Left hindlimb (tissue), 1 donor: ENCODE measurements at places on chromosomes 2 and 18.

- DNase-seq, result no peak
Observed at GRCh38 chr18:50611529-50611941, 51.6 kb downstream of the MAPK4 start.

- no peak for DNase-seq
Observed at GRCh38 chr2:1371082-1371481, 42.2 kb upstream of the TPO start.

- DNase-seq, result no peak
Observed at GRCh38 chr18:1311376-1311775, 406.7 kb downstream of the ADCYAP1 start.

DNA sequence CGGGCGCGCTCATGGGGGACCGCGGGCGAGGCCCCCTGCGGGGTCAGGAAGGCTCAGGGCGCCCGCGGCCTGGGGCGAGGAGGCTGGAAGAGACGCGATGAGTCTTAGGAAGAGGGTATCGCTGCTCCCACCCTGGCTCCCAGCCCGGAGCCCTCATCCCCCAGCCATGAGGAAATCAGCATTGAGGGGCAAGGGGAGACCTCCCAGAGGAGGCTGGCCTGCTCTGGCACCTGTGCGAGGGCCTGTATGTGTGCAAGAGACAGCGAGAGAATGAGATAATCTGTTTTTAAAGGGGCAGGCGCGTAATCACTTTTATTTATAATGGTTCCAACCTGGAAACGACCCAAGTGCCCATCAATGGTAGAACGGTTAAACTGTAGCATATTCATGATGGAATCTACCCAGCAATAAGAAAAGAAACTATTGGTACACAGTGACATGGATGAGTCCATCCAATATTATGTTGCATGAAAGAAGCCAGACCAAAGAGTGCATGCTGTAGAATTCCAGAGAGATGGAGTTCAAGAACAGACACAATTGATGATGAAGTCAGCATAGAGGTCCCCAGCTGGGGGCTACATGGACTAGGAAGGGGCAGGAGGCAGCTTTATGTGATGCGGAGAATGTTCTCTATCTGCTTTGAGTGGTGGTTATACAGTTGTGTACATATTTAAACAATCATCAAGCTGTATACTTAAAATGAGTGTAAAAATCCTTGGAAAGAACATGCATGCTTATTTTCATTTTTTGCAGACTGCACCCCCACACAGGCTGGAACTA is 14.4 kb downstream of the FBXO41 start:
- no peak for DNase-seq

DNA sequence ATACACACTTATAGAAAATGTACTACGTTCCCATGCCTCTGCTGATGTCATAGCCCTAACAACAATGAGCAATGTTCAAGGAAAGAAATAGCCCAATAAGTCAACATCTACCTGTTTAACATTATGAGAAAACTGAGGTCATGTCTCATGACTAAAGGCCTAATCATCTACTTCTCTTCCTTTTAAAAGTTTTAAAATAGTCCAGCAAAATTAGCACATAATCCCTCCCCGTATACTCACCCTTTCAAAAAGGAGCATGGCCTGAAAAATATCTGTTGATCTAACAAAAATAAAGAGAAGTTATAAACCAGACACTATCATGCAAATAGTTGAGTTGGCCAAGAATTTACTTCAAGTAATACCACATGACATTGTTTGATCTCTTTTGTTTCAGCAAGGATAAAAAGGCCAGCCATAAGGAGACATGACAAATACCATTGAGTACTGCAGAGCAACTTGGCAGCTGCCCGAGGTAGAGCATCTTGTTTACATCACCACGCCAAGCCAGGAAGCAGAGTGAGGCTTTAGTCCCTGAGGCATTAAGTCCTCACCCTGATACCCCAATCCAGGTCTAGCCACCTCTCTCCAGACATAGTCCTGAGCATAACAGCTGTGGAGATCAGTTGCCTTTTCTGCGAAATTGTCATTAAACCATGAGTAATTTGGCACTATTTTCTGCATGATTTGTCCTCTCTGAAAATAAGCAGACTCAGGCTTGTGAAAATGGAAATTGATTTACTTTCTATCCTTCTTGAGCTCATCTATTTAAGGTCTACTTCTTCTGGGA is 137.4 kb upstream of the ETAA1 start:
- DNase-seq, result peak; percentile 36

- DNase-seq, result no peak
Observed at GRCh38 chr2:85838641-85839040, 50.1 kb downstream of the ST3GAL5 start.

DNA sequence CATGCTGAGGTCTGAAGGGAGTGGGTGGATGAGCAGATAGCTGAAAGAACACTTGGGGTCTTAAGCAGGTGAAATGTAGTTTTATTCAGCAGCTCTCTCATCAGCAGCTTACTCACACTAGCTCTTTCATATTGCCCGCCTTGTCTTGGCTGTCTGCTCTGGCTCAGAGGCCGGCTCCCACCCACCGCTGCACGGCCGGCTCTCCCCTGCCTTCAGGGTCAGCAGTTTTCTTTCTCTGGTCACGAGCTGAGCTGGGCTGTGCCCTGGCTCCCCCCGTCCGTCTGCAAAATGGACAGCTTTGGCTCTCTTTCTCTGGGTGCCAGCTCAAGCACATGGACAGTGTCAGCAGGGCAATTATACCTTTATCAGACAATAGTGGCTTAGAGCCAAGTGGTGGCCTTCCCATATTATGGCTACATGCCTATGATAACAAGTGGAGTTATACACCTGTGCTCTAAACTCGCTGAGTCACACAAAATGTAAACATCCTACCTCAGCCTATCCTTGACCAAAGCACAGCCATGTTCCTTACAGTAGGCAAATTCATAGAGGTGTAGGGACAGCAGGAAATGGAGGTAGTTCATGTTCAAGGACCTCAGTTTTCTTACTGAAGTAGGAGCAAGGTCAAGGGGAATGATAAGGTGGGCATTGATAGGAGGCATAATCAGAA is 224.8 kb downstream of the SOCS6 start:
- DNase-seq, result no peak

GRCh38 chr2:237869343-237870102 is 10.1 kb downstream of the RAMP1 start:
- DNase-seq, result no peak

- DNase-seq, result no peak
Observed at GRCh38 chr2:71790226-71791060, 337.1 kb downstream of the DYSF start.

DNA sequence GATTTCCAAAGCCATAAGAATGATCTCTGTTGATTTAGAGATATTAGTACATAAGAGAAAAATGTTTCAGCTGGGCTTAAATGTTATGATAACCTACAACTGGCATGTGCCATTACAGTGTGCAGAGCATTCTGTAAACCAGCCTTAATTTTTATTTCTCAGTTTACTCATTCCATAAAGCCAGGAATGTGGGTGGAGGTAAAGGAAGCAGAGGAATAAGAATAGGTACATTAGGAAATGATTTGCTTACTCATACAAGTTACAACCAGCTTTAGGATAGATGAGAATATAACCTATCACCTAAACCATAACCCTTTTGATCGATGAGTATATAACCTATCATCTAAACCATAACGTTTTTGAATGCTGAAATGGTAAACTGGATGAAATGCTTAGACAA is 1394.7 kb upstream of the ACVR2A start:
- DNase-seq, result no peak

DNA sequence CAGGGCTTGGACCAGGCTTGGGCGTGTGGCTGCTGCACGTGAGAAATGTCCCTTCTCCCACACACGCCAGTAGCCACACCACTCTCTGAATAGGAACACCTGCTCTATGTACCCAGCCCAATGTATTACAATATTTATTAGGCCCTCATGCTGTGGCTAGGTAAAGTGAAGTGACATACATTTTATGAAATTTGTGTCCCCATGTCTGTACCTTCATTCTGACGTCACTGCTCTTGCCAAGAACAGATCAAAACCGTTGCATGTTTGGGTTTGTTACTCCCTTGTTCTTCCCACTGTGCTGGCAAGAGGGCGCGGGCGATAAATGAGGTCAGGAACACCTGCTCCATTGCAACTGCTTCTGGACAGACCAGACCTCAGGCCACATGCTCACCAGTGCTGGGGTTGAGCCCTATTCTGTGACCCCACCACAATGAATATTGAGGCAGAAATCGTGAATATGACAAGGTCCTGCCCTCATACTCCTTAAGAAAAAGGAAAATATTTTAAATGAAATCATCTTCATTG is 436.4 kb upstream of the SALL3 start:
- DNase-seq, result no peak

- DNase-seq, result no peak
Observed at GRCh38 chr2:119109866-119110265, 48.7 kb downstream of the C1QL2 start.

DNA sequence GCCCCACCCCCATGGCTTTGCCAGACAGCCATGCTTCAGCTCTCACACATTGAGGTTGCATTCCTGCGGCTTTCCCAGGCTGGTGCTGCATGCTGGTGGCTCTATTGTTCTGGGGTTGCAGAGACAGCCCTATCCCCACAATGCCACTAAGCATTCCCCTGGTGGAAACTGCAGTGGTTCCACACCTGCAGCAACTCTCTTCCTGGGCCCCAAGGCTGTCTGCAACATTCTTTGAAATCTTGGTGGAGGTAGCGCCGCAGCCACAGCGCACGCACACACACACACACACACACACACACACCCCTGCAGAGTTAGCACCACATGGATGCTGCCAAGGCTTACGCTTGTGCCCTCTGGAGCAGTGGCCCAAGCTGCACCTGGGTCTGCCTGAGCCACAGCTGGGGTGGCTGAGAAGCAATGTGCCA is 21.4 kb downstream of the SFXN5 start:
- DNase-seq, result no peak

DNA sequence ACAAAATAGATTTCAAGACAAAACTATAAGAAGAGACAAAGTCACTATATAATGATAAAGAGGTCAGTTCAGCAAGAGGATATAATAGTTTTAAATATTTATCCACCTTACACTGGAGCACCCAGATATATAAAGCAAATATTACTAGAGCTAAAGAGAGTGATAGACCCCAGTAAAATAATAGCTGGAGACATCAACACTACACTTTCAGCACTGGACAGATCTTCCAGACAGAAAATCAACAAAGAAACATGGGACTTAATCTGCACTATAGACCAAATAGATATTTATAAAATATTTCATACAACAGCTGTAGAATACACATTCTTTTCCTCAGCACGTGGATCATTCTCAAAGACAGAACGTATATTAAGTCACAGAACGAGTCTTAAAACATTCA is 86.6 kb downstream of the ATP8B1 start:
- DNase-seq, result no peak

DNA sequence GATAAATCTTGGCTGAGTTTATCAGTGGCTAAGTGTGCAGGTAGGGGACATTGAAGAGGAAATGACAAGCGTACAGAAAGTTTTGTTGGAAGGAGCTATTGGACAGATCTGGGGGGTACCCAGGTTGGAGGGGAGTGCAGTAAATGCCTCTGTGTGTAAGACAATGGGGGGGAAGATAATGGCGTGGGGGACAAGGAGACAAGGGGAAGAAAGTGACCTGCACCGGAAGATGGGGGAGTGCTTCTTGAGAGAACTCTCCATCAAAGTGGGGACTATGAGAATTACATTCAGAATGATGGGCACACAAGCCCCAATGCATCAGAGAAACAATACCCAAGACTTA is 190.0 kb downstream of the ALPK2 start:
- no peak for DNase-seq

GRCh38 chr2:177806025-177806424 is 266.6 kb downstream of the PDE11A start:
- DNase-seq, result no peak

- no peak for DNase-seq
Observed at GRCh38 chr2:63581298-63581961, 6.8 kb downstream of the WDPCP start.

DNA sequence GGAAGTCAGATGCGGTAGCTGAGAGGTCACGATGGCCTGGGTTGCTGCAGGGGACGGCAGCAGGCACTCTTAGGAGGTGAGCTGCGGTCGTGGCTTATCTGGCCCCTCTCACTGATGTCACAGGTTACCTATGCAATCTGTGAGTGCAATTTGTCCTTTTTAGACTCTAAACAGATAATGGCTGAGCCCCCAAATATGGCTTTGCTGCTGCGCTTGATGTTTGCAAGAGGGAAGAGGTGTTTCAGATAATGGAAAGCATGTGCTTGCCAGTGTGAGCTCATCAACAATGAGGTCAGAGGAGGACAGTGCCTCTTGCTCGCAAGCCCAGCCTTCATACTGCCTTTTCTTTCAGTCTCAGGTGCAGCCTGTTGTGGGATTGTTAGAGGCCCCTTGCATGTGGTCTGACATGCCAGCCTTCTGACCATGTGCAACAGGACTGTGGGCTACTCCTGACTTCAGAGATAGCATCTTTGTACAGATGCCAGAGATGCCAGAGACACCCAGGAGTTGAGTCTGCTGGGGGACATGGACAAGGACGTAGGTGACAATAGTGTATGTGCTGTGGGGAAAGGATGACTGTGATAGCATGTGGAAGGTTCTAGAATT is 151.3 kb downstream of the TANC1 start:
- DNase-seq, result no peak

- no peak for DNase-seq
Observed at GRCh38 chr2:11053546-11053945, 101.7 kb upstream of the SLC66A3 start.

- DNase-seq, result no peak
Observed at GRCh38 chr2:166637051-166637450, 143.0 kb upstream of the SCN7A start.

DNA sequence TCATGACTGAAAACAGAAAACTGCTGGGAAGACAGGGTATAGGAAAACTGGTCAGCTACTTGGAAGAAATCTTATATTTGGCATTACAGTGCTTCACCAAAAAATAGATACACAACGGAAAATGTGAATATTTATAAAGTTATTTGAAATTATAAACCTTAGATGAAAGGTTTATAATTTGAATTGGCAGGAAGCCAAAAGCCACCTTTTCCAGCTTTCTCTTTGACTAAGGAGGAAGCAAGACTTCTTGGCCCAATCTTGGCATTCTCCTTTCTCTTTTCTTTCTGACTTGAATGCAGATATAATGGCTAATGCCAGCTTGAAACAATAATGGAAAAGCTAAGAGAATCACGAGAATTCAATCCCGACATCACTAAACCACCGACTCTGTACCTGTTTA is 196.5 kb upstream of the PIK3C3 start:
- DNase-seq, result no peak

GRCh38 chr2:62506421-62506750 is 391 bp upstream of the TMEM17 start:
- no peak for DNase-seq

DNA sequence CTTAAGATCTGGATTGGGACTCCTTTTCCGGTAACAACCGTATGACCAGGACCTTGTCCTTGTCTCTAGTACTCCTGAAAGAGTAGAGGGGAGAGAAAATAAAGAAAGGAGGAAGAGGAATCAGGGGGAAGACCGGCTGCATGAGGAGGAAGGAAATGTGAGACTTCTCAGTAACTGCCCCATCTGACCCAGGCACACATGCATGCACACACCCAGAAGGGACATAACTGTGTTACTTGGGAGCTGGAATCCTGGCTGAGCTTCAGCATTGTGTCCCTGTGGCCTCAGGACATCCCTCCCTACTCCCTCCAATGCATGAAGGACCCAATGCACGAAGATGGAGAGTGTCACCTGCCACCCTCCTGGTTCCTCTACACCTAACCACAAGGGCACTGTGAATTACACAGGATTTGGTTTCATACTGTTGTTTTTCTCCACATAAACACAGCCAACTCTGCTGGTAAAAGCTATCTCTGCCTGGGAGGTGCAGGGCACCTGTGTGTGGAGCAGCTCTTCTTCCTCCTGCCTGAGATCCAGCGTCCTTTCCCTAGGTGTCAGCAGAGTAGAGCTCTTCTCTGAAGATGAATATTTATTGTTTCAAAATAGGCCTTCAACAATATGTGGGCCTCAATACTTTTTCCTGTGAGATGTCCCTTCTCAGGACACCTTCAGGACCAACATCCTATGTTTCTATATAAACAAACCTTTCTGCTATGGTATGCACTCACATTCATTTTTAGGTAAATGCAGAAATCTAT is 574.1 kb upstream of the ID2 start:
- no peak for DNase-seq
